HFFc6 (cell line): ENCODE measurements at places on chromosomes 4 and X. TPM values are rescaled to one million over a fixed set of nuclear protein-coding genes. Genes with fewer than 3 reads are reported as not detected.
A peak's percentile ranks its signal among the peaks of the same experiment; 100 is the strongest.

The SSX1 gene
- not detected in 3 replicates for total RNA-seq

GRCh38 chr4:46993075-46994006 lies at the start of gene GABRA4:
TSS of gene GABRA4 (minus strand) at chr4:46993581. CDS start at chr4:46993424, 157 bp downstream.
- H3K27me3 ChIP-seq = peaks cover 10% of the 10 kb centered on the region
- DNase-seq = no peak
- no peak within 1 kb of the TSS for H3K27ac ChIP-seq
- H3K4me1 ChIP-seq = no peaks in the 10 kb centered on the region

- H3K27ac ChIP-seq = no peak overlapping the region
- no peaks in the 10 kb centered on the region for H3K4me1 ChIP-seq
- no peaks in the 10 kb centered on the region for H3K27me3 ChIP-seq
- H3K4me3 ChIP-seq = no peak overlapping the region
- no peak for DNase-seq
These were observed 123.4 kb downstream of the NWD2 start for GRCh38 chr4:37367901-37368300.

GRCh38 chrX:57643698-57644097 lies 36.4 kb downstream of the NLRP2B start:
- H3K4me1 ChIP-seq = no peaks in the 10 kb centered on the region
- DNase-seq = no peak
- H3K36me3 ChIP-seq = no peaks in the 10 kb centered on the region; the same call in 1 of the 2 replicates
- no peak overlapping the region for H3K27ac ChIP-seq
- no peaks in the 10 kb centered on the region for H3K27me3 ChIP-seq

DNA sequence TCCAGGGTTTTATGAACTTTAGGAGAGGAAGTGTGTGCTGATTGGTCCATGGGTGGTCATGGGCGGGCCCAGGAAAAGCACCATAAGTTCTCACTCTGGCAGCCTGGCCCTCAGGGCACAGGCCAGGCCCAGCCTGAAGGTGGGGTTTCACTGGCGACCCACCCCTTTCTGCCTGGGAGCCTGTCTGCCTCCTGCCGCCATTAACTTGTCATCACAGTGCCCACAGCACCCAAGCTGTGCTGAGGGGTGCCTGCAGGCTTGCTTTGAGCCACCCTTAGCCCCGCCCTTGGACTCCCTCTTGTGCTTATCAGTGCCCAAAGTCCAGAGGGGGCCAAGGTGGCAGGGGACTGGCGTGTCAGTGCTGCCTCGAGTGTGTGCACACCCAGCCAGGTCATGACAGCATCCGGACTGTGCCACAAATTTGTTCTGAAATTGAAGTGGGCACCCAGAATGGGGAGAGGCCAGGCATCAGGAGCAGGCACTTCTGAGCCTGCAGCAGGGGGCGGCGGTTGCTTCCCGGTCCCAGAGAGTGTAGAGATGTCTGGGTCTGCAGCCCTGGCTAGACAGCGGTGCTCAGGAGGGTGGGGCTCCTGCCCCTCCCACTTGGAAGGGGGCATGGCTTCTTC lies 455.6 kb downstream of the TMA16 start:
- H3K4me1 ChIP-seq = no peaks in the 10 kb centered on the region
- H3K4me3 ChIP-seq = no peak overlapping the region
- no peak for DNase-seq
- H3K36me3 ChIP-seq = no peaks in the 10 kb centered on the region; the same call in none of the 2 replicates

DNA sequence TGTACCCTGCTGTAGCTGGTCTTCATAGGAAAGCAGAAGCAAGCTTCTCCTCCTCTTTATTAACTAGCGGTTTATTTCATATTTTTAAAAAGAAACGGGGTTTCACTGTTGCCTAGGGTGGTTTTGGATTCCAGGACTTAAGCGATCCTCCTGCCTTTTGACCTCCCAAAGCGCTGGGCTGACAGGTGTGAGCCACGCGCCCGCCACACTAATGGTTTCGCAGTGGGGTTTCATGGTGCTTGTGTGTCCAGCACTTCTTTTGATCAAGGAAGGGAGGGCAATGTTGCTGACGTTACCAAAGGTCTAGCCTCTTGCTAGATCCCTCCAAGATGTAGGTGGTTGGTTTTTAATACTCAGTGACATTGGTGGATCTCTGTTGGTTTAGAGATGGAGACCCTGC lies 1.4 kb downstream of the MAEA start:
- peak overlapping the region; percentile 91 for H3K27ac ChIP-seq
- no peaks in the 10 kb centered on the region for H3K36me3 ChIP-seq
- H3K4me1 ChIP-seq = peaks cover 45% of the 10 kb centered on the region
- no peak for DNase-seq

DNA sequence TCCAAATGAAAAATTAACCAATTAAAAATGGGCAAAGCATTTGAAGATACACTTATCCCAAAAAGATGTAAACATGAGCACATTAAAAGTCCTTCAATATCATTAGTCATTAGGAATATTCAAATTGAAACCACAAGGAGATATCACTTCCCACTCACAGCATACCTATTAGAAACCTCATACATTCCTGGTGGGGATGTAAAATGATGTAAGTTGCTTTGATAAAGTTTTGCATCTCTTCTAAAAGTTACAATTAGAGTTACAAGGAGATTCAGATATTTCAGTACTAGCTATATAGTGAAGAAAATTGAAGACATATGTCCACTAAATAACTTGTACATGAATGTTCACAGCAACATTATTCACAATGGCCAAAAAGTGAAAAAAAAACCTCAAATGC lies 1109.3 kb upstream of the LCORL start:
- peak; percentile 86 for DNase-seq
- no peaks in the 10 kb centered on the region for H3K36me3 ChIP-seq
- H3K4me1 ChIP-seq = peaks cover 43% of the 10 kb centered on the region
- H3K27me3 ChIP-seq = no peaks in the 10 kb centered on the region
- peak overlapping the region; percentile 61 for H3K27ac ChIP-seq

- no peaks in the 10 kb centered on the region for H3K27me3 ChIP-seq
- no peaks in the 10 kb centered on the region for H3K4me1 ChIP-seq
- DNase-seq = no peak
These were observed 249.4 kb upstream of the GK2 start for GRCh38 chr4:79657379-79657778.

DNA sequence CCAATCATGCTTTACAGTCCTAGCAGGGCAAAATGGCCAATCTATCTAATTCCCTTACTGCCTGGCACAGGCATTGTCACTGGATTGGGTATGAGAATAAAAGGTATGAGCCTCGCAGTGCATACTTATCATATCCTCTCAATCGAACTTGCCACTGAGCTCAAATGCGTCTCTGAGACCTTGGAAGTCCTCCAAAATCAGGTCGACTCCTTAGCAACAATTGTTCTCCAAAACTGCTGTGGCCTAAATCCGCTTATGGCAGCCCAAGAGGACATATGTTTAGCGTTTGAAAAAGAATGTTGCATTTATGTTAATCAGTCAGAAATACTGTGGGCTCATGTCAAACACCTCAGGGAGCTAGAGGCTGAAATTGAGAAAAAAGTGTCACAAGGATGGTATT lies 69.7 kb downstream of the SPIN4 start:
- no peaks in the 10 kb centered on the region for H3K27me3 ChIP-seq
- H3K36me3 ChIP-seq = no peaks in the 10 kb centered on the region
- no peak for DNase-seq
